Muscle of back (tissue), 13 donors: ENCODE measurements at places on chromosomes 1 and 21. TPM values are rescaled to one million over a fixed set of nuclear protein-coding genes. Genes with fewer than 3 reads are reported as not detected.

- no peak for DNase-seq
These were observed 6.5 kb downstream of the MRPS15 start for GRCh38 chr1:36457691-36458090.

- DNase-seq, result no peak
These were observed 26.3 kb upstream of the SYT14 start for GRCh38 chr1:209911746-209912145.

- no peak for DNase-seq
These were observed 51.3 kb downstream of the MAST2 start for GRCh38 chr1:45854724-45855123.

MFN2 gene
- 72.1 TPM for polyA plus RNA-seq

FOXD3 gene
- 3.5 TPM for polyA plus RNA-seq
